ENCODE measurements at places on chromosomes 12 and 14.

- no peak for DNase-seq
These were observed 31.4 kb downstream of the SSPN start for GRCh38 chr12:26226629-26227360.

GRCh38 chr14:73312687-73313086 lies 75.4 kb downstream of the PAPLN start:
- DNase-seq = no peak

GRCh38 chr12:113162102-113163029 lies 12.8 kb downstream of the CFAP73 start:
- no peak for DNase-seq

- no peak for DNase-seq
These were observed 50.2 kb downstream of the SETD3 start for GRCh38 chr14:99430491-99430890.

GRCh38 chr14:101227611-101228594 lies 324.4 kb upstream of the RTL1 start:
- no peak for DNase-seq

DNA sequence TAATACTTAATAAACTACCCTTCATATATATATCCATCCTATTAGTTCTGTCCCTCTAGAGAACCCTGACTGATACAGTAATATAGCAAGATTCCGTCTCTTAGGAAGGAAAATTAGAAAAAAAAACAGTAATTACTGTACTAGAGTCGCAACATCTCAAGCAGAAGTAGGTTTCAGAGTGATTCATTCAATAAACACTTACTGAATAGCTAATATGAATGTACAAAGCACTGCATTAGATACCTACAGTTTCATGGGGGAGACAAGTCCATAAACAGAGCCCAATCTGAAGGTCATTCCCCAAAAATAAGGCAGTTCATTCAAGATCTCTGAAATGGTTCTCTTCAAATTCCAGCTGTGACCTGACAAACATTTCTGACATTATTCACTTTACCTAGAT lies 9.9 kb downstream of the CERS5 start:
- DNase-seq = no peak

GRCh38 chr14:43041207-43041606 lies 1434.5 kb downstream of the LRFN5 start:
- no peak for DNase-seq

DNA sequence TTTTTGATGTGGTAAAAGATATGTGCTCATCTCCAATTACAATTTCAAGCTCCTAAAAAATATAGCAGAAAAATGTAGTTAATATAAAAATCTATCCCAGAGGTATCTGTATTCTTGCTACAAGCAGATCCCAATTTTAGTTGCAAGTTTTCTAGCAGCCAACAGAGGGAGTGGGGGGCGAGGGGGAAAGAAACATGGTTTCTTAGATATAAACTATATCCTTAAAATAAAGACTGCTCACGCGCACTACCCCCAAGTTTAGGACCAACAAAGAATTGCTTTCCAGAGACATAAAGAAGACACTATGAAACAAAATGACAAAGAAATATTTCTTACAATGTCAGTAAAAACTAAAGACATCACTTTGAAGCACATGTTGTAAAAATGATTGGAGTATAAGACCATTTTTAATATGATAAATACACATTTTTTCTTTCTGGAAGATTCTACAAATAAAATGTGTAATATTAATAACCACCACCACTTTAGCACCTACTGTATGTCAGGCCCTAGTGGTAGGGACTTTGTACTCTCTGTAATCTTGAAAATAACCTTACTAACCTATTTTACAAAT lies 5.4 kb downstream of the MAGOHB start:
- DNase-seq = no peak

- DNase-seq = no peak
These were observed 151.8 kb downstream of the CRADD start for GRCh38 chr12:93829016-93829415.

Measured in Panc1 (cell line).